ENCODE measurements at places on chromosomes 6 and 20. TPM values are rescaled to one million over a fixed set of nuclear protein-coding genes. Genes with fewer than 3 reads are reported as not detected.

Gene SEC63
- 167 TPM for polyA plus RNA-seq

Gene SUMO4
- 0.80 TPM for polyA plus RNA-seq

Gene ZNF165
- polyA plus RNA-seq = 5.1 TPM

Gene DOK5
- 13.5 TPM for polyA plus RNA-seq
